ENCODE measurements at places on chromosomes 16 and 17. TPM values are rescaled to one million over a fixed set of nuclear protein-coding genes. Genes with fewer than 3 reads are reported as not detected.
A peak's percentile ranks its signal among the peaks of the same experiment; 100 is the strongest.

Gene MMP28
- not detected for total RNA-seq

Gene COPS3
- 131 TPM for total RNA-seq

Gene PRSS33
- not detected for total RNA-seq

Gene CCDC40
- total RNA-seq = 0.15 TPM

Gene CCL13
- not detected for total RNA-seq

Gene TM4SF5
- total RNA-seq = not detected

Gene PRR15L
- not detected for total RNA-seq

Gene ITGB4
- 2.7 TPM for total RNA-seq

GRCh38 chr16:11564046-11564926 lies 22.4 kb downstream of the LITAF start:
- no peak for DNase-seq
- peak overlapping the region; percentile 74 for H3K27ac ChIP-seq
- no peaks in the 10 kb centered on the region for H3K27me3 ChIP-seq
- H3K4me1 ChIP-seq = peaks cover 67% of the 10 kb centered on the region

GRCh38 chr17:76032073-76032779 lies 5.1 kb upstream of the EVPL start:
- DNase-seq = no peak
- H3K4me1 ChIP-seq = peaks cover 8% of the 10 kb centered on the region
- no peaks in the 10 kb centered on the region for H3K27me3 ChIP-seq
- H3K4me3 ChIP-seq = no peak overlapping the region
- H3K36me3 ChIP-seq = peaks cover 2% of the 10 kb centered on the region
- no peak overlapping the region for H3K27ac ChIP-seq

DNA sequence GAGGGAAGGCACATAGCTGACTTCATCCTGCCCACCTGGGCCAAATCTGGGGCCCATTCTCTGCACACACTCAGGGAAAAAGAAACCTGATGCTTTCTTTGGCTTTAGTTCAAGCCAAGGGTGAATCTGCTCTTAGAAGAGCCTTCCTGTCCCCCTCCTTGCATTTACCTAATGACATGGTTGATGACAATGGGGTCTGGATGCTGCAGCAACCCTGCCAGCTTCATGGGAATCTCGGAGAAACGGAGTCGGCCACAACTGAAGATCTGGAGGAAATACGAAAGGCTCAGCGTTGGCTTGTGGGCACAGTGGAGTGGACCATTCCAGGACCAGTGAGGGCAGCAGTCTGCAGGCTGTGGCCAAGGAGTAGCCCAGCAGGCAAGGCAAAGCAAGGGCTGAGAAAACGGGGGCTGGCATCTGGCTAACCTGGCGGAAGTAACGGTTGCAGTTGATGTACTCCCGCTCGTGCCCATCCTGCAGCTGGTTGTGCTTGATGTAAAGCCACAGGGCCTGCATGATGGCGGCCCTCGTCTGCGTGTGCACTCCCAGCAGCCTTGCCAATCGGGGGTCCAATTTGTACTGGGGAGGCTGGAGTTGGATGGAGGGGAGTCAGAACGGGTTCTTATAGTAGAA lies 6.4 kb upstream of the FTSJ3 start:
- peaks cover 41% of the 10 kb centered on the region for H3K4me1 ChIP-seq
- no peak overlapping the region for H3K27ac ChIP-seq

DNA sequence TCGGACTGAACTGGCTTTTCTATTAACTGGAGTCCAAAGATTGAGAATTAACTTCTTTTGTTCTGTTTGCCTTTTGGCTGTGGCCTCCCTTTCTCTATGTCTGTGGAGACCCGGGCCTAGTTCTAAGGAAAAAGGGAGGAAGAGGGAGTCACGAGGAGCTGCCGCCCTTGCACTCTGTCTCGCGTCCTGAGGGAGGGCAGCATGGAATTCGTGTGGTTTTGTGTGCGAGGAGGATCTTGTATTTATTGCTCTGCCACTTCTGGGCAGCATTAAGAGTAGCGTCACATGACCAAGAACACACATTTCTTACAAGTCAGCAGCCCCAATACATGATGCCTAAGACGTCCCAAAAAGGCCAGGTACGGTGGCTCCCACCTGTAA lies 23.6 kb downstream of the METTL22 start:
- no peaks in the 10 kb centered on the region for H3K27me3 ChIP-seq
- H3K27ac ChIP-seq = peak overlapping the region; percentile 43
- DNase-seq = no peak
- peaks cover 8% of the 10 kb centered on the region for H3K4me1 ChIP-seq
- peaks cover 61% of the 10 kb centered on the region for H3K36me3 ChIP-seq

- H3K36me3 ChIP-seq = no peaks in the 10 kb centered on the region
- peaks cover 4% of the 10 kb centered on the region for H3K4me1 ChIP-seq
- H3K27ac ChIP-seq = no peak overlapping the region
- DNase-seq = no peak
- no peak overlapping the region for H3K4me3 ChIP-seq
Observed at GRCh38 chr17:58283674-58284612, 3.2 kb upstream of the MPO start.

DNA sequence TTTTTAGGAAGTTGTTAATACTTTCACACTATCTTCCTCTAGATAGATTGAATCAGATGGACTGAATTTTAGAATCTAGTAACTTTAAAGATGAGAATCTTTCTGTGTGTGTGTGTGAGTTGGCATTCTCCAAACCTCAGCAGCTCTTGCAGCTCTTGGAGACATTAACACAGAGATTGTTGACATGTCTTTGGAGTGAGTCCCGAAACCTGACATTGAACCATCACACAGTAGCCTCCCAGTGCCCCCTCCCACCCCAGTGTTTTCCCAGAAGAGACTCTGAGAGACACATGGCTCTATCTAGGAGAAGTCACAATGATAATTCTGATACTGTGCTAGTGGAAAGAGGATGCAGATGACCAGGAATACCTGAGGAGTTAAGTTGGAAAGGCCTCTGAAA lies 103.9 kb downstream of the CNTNAP4 start:
- no peaks in the 10 kb centered on the region for H3K4me1 ChIP-seq
- no peak overlapping the region for H3K4me3 ChIP-seq
- no peak overlapping the region for H3K27ac ChIP-seq
- no peaks in the 10 kb centered on the region for H3K36me3 ChIP-seq
- no peak for DNase-seq
- H3K27me3 ChIP-seq = no peaks in the 10 kb centered on the region

DNA sequence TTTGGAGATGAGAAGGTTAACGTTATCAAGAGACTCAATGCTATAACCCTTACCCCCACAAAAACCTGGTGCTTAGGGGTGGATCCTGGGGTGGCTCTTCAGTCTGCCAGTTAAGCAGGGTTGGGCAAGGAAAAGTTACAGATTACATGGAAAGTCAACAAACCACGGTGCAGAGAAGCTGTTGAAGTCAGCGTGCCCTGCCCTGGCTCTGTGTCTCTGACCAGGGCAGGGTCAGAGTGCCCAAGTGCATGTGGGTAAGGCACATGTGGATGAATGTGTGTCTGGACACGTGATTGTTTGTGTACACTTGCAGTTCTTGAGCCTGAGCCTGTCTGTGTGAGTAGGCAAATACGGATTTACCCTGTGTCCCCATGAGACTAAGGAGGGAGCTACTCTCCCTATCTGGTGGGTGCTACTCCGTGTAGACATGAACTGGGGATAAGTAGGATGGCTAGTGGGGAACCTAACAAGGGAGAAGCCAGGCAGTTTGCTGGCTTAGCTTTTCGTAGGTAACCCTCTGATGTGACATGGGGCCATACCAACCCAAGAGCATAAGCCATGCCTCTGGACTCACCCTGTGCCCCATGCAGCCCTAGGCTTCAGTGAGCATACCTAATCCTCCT lies 5.5 kb downstream of the IGFBP4 start:
- H3K4me1 ChIP-seq = peaks cover 66% of the 10 kb centered on the region
- H3K4me3 ChIP-seq = no peak overlapping the region
- no peak for DNase-seq
- no peaks in the 10 kb centered on the region for H3K27me3 ChIP-seq

- H3K4me3 ChIP-seq = no peak overlapping the region
- peaks cover 16% of the 10 kb centered on the region for H3K27me3 ChIP-seq
- no peak for DNase-seq
- no peak overlapping the region for H3K27ac ChIP-seq
- no peaks in the 10 kb centered on the region for H3K36me3 ChIP-seq
- H3K4me1 ChIP-seq = no peaks in the 10 kb centered on the region
Observed at GRCh38 chr17:34228781-34229180, 26.3 kb upstream of the CCL2 start.

GRCh38 chr17:42405963-42406495 lies 17.0 kb downstream of the CAVIN1 start:
- H3K4me1 ChIP-seq = peaks cover 28% of the 10 kb centered on the region
- no peak overlapping the region for H3K4me3 ChIP-seq
- H3K27me3 ChIP-seq = peaks cover 8% of the 10 kb centered on the region
- DNase-seq = peak; percentile 73
- H3K36me3 ChIP-seq = no peaks in the 10 kb centered on the region

GRCh38 chr17:20063665-20064648 lies 54.8 kb downstream of the SPECC1 start:
- peaks cover 3% of the 10 kb centered on the region for H3K27me3 ChIP-seq
- peaks cover 7% of the 10 kb centered on the region for H3K4me1 ChIP-seq
- no peak for DNase-seq
- H3K4me3 ChIP-seq = no peak overlapping the region
- H3K27ac ChIP-seq = no peak overlapping the region
- H3K36me3 ChIP-seq = no peaks in the 10 kb centered on the region

DNA sequence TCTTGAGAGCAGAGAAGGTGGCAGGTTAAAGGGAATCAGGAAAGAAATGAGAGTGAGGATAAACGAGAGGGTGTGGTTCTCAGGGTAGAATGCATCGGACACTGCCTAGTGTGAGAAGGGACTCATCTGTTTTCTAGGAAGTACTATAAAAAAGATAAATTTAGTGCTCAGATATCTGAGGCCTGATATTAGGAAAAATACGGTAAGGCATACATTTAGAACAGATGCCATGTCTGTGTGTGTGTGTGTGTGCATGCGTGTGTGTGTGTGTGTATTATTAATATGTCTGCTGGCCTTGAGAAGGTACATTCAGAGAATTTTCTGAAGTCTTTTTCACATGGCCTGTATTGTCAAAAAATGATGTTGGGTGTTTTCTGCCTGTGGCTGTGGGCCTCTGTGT lies 414.8 kb downstream of the MAF start:
- H3K4me3 ChIP-seq = no peak overlapping the region
- H3K4me1 ChIP-seq = no peaks in the 10 kb centered on the region
- peaks cover 4% of the 10 kb centered on the region for H3K27me3 ChIP-seq
- DNase-seq = no peak
